ENCODE measurements at places on chromosomes 4 and X. TPM values are rescaled to one million over a fixed set of nuclear protein-coding genes. Genes with fewer than 3 reads are reported as not detected.

DNA sequence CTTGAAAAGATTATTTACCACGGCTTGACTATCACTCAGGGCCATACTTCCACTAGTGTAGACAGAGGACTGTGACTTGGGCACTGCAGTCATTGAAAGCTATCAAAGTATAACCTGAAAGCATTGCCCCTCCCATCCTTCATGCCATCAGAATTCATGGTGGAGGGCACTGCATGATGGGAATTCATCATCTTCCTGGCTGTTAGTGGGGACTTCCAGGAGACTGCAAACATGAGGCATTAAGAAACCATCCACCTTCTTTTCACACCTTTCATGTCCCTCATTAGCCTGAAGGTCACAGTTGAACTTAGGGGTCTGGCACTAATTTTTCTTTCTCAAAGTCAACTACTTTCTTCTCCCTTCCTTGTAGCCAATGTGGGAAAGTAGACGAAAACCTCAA, 25.8 kb downstream of the VSIG4 start:
- DNase-seq, result no peak

DNA sequence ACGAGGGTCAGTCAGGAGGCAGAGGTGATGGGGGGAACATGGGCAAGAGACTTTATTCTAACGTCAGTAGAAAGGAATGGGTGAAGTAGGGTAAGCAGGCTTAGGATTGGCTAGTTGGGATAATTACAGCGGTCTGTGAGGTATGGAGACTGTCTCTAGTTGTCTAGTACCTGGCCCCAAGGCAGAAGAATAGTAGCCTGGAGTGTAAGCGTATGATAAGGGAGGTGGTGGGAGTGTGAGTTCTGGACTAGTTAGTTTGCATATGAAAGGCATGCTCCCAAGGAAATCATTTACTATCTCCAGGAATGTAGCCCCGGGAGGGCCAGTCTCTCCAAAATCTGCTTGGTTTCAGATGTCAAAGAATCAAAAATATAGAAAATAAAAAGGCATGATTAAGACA, 219.6 kb upstream of the ANXA3 start:
- no peak for DNase-seq

GRCh38 chrX:122591546-122591945, 592.5 kb upstream of the GRIA3 start:
- no peak for DNase-seq

DNA sequence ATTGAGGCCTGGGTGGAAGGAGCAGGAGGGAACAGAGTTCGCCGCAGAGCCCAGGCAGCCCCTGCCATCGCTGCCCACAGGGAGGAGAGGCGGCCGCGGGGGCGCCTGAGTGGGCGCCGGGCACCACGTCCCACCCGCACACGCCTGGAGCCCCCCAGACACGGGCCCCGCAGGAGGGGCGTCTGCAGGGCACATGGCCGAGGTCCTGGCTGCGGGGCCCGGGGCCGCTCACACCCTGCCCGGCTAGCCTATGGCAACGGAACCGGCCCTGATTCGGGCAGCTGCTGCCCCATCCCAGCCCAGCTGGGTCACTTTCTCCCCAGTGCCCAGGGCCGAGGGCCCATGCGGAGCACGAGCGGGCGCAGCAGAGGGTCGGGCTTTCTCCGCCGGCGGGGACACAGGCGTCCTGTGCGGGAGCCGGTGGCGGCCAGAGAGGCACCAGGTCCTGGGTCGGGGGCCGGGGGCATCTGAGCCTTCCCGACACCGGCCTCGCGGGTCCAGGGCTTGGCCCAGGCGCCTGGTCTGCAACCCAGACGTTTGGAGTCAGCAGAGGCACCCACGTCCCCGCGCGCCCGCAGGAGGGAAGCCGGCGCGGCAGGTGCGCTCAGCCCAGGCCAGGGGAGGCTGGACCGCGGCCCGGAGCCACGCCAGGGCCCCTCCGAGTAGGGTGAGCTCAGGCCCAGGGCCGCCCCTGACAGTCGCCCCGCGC, 91.2 kb downstream of the FAM53A start:
- DNase-seq, result no peak

The IL1RAPL1 gene
- 2.0 TPM for polyA plus RNA-seq

GRCh38 chr4:112378858-112379257, 81.7 kb downstream of the ALPK1 start:
- DNase-seq, result no peak

GRCh38 chr4:102825261-102826091, 1.9 kb downstream of the UBE2D3 start:
- DNase-seq, result peak; percentile 61

GRCh38 chrX:151896734-151897474, 15.8 kb upstream of the MAGEA4 start:
- no peak for DNase-seq

- no peak for DNase-seq
Observed at GRCh38 chr4:150960818-150961217, 54.3 kb downstream of the LRBA start.

GRCh38 chr4:173332021-173332487, 2.1 kb downstream of the HMGB2 start:
- DNase-seq, result no peak

The XKRX gene
- 0.61 TPM for polyA plus RNA-seq

- no peak for DNase-seq
Observed at GRCh38 chr4:94352163-94352562, 9.5 kb upstream of the HPGDS start.

DNA sequence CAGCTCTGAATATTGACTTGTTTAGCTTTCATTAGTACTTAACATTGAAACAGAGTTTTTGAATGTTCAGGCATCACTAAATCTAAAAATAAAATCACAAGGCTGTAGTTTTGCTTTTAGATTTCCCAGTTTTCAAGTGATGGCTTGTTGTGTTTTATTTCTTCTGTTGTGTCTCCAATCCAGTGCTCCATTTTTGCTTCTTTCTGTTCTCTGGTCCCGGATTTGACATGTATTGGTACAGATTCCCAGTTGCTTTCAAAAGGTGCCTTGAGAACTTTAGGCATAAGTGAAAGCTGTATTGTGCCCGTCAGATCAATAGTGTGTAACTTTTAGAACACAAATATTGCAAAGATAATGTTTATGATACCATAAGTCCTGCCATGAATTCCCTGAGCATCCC, 53.2 kb downstream of the ARHGAP10 start:
- no peak for DNase-seq

The FAM47E gene
- polyA plus RNA-seq, result 6.6 TPM

- no peak for DNase-seq
Observed at GRCh38 chr4:105550641-105551040, 1.8 kb upstream of the ARHGEF38 start.

The PAGE4 gene
- polyA plus RNA-seq, result 1.1 TPM

DNA sequence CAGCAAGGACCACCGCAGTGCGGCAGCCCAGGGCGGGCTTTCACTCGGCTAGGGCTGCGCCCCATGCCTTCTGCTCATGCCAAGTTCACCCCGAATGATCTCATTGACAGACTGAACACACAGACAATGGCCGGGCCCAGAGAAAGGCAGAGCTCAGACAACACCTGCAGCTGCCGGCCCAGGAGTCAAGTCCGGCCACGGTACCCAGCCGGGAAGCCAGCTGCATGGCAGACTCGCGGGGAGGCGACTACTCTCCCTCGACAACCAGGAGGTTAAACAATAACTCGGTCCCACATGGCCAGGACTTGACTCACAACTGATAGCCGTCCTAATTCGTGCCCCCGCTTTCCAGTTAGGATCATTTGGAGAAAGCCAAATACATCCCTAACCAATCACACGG, 50.4 kb downstream of the ABLIM2 start:
- DNase-seq, result no peak

DNA sequence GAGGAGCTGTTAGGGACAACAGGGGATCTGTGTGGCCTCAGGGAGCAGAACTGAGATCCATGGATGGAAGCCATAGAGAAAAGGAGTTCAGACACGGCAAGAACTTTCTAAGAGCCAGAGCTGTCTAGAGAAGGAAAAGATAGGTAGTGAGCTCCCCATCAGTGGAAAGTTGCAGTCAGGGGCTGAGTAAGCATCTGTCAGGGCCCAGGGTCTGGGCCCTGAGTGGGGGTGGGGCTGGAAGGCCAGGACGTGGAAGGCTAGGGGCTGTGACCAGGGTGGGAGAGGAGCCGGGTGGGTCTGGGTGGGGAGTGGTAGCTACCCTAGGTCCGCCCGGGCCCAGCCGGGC, 324 bp upstream of the MSN start:
- DNase-seq, result no peak

The OTUD6A gene
- polyA plus RNA-seq, result not detected

GRCh38 chrX:110477593-110478228, 119.1 kb downstream of the RTL9 start:
- no peak for DNase-seq

DNA sequence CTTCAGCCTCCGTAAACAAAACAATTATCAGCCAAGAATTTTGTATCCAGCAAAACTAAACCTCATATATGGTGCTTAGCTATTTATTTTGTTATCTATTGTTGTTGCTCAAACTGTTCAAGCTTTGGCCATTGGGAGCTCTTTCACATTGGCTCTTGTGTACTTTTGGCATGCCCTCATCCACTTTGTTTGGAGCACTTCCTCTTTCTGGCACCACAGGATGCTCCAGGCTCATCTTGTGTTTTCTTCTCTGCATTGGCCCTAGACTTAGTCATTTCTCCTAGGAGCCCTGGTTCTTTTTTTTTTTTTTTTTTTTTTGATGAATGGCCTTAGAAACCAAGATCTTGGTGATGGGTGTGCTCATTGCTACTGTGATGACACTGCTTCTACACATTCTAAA, 74.5 kb downstream of the DIPK2B start:
- DNase-seq, result no peak

DNA sequence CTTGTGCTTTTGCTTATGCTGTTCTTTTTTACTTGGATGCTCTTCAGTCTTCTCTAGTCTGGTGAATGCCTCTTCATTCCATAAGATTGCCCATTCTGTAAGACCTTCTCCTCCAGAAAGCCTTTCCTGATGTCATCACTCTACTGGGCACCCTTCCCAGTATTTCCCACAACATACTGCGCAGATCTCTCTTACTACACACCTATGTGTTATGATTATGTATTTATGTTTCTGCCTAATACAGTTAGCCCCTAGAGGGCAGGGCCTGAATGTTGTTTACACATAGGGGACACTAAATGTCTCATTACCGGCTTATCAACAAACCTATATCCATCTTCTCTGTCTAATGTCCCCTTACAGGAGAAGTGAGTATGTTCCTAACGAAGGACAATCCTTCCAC, 21.1 kb downstream of the AIFM1 start:
- no peak for DNase-seq

GRCh38 chrX:108000751-108001150, 18.6 kb upstream of the TEX13B start:
- no peak for DNase-seq

- no peak for DNase-seq
Observed at GRCh38 chr4:40536032-40536431, 93.6 kb downstream of the RBM47 start.

DNA sequence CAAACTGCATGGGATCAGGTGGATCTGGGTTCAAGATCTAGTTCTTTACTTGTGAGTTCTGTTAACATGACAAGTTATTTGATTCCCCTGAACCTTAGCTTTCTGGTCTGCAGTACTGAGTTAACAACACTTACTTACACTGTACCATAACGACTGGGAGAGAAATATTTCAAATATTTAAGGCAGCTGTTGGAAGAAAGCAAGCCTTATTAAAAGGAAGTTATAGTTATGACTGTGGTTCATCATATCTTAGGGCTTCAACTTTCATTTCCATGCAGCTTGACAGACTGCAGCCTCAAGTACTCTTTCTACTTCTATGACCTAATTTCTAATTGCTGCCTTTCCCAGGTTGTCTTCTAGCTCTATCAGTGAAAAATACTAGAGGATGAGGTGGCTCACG, 40.0 kb upstream of the PDGFRA start:
- peak; percentile 9 for DNase-seq

The NAP1L2 gene
- 3.9 TPM for polyA plus RNA-seq

The BEND4 gene
- polyA plus RNA-seq, result 0.95 TPM

The CT55 gene
- polyA plus RNA-seq, result 0.21 TPM

DNA sequence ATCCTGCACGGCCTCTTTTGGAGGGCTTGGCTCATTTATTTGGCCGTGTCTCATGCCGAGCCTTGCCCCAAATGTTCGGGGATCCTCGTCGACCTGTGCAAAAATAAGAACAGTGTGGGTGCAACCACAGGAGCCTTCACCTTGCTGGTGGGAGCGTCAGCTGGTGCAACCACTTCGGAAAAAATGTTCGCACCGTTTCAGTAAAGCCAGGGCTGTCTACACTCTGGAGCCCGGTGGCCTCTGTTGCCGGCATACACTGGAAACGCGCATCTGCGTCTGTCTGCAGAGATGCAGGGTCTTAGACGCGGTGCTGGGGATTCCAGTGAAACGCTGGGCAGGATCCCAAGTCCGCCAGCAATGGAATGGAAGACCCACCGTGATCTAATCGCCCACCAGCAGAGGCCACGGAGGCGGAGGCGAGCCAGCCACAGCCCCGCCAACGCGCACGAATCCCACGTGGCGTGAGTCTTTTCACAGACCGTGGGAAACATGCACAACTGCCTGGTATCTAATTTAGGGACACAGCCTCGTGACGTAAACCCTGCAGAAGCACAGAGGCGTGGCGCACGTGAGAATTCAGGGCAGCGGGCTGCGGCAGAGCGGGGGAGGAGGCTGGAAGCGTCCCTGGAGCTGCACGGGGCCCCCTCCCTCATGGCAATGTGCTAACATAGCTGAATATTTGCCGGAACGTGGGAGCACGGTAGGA, 13.8 kb upstream of the MXD4 start:
- no peak for DNase-seq

- peak; percentile 48 for DNase-seq
Observed at GRCh38 chrX:54807524-54808108, at the start of gene MAGED2. Gene MAGED2, plus strand, starts transcription at chrX:54807745. Its CDS starts 1,587 bp downstream, at chrX:54809332.

DNA sequence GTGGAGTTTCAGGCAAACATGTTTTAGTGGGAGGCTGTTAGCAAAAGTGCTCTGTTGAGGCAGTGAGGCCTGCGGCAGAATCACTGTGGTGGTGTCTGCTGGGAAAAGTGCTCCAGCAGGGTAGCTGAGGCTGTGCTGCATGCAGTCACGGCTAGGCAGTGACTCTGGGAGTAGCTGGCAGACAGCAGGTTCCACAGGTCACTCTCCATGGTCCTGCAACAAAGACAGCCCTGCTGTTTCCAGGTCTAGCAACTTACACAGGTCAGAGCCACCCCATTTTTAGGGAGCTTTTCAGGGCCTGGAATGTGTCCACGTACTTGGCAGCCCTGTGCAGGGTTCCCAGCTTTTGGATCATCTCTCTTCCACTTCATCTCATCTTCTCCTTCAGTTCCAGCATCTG, 184.3 kb downstream of the NAA11 start:
- peak; percentile 5 for DNase-seq

GRCh38 chrX:115595049-115595448, 34.1 kb downstream of the PLS3 start:
- DNase-seq, result no peak

All from renal pelvis (tissue), 12 donors.